Effector memory CD4-positive, alpha-beta T cell (primary cell): ENCODE measurements at places on chromosomes 1 and 21.
A peak's percentile ranks its signal among the peaks of the same experiment; 100 is the strongest.

GRCh38 chr1:44985747-44986359 is 542 bp downstream of the EIF2B3 start:
- DNase-seq, result no peak
- no peaks in the 10 kb centered on the region for H3K36me3 ChIP-seq
- no peaks in the 10 kb centered on the region for H3K27me3 ChIP-seq
- peak overlapping the region; percentile 49 for H3K27ac ChIP-seq
- H3K4me1 ChIP-seq, result peaks cover 12% of the 10 kb centered on the region

DNA sequence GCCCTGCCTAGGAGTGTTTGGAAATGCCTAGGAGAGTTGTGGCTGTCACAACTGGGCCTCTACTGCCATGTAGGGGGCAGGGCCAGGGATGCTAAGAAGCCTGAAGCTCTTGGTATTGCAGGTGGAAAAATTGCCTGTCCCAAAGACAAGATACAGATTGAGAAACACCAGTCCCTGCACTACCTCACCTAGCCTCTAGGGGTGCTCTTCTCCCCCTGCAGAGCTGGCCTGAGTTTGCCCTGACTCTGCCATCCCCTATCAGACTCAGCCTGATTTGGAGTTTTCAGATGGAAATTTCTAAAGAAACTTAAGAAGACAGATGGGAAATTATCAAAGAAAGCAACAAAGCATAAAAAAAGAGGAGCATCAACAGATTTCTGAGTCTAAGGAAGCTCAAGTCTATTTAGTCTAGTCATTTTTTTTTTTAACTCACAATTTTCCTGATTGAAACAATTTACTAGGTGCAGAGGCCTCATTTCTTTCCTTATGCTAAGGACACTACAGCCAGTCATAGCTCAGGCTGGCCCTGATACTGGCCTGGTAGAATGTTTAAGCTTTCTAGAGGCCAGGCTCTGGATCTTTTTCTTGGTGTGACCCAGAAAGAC is 61.4 kb upstream of the LRRN2 start:
- H3K4me1 ChIP-seq, result no peaks in the 10 kb centered on the region
- H3K27ac ChIP-seq, result no peak overlapping the region
- no peaks in the 10 kb centered on the region for H3K27me3 ChIP-seq
- H3K4me3 ChIP-seq, result no peak overlapping the region
- H3K36me3 ChIP-seq, result no peaks in the 10 kb centered on the region

GRCh38 chr1:57122031-57122430 is 156.2 kb upstream of the C8B start:
- no peak overlapping the region for H3K4me3 ChIP-seq
- H3K4me1 ChIP-seq, result no peaks in the 10 kb centered on the region
- no peaks in the 10 kb centered on the region for H3K27me3 ChIP-seq
- DNase-seq, result no peak
- no peaks in the 10 kb centered on the region for H3K36me3 ChIP-seq
- H3K27ac ChIP-seq, result no peak overlapping the region

DNA sequence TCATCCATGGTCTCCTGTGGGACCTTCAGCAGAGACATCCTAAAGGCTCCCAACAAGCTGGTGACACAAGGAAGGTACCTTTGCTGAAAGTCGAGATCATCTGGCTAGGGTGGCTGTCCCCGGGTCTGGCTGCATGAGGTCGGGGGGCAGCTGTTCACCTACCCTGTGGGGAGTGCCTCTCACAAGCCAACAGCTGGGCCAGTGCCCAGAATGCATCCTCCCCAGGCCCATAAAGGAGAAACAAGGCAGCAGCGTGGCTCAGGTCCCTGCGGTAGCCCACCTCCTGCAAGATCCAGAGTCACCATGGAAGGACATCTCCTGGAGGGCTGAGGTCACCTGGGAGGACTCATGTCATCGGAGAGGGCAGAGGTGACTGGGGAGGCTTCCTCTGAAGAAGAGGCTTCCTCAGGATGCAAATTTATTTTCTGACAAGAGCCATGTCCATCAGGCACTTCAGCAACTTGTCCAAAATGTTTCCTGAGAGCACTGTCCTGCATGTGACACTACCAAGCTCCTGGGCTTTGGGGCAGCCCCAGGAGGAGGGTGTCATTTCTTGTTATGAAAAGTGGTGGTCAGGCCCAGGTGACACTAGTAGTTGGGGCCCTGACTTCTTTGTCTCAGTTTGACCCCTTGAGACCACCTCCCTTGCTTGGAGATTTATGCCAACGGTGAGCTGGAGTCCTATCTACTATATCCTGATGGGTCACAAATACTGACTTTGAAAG is 6.7 kb upstream of the SMYD3 start:
- H3K27ac ChIP-seq, result no peak overlapping the region
- DNase-seq, result no peak
- H3K4me3 ChIP-seq, result no peak overlapping the region
- no peaks in the 10 kb centered on the region for H3K36me3 ChIP-seq
- no peaks in the 10 kb centered on the region for H3K27me3 ChIP-seq

DNA sequence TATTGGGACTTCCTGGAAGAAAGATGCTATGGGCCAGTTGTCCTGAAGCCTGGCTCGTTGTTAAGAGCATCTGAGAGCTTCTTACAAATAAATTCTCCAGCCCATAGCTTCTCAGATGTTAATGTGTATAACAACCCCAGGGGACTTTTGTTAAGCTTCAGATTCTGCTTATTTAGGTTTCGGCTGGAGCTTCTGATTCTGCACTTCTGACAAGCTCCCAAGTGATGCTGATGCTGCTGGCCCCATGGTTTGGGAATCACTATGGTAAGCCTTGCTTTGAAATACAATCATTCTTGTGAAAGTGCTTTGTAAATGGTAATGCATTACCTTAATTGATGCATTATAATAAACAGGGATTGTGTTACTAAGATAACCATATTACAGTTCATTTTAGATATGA is 281.8 kb upstream of the PLD5 start:
- H3K36me3 ChIP-seq, result no peaks in the 10 kb centered on the region
- H3K4me3 ChIP-seq, result no peak overlapping the region
- H3K4me1 ChIP-seq, result no peaks in the 10 kb centered on the region
- no peak for DNase-seq
- H3K27ac ChIP-seq, result no peak overlapping the region

DNA sequence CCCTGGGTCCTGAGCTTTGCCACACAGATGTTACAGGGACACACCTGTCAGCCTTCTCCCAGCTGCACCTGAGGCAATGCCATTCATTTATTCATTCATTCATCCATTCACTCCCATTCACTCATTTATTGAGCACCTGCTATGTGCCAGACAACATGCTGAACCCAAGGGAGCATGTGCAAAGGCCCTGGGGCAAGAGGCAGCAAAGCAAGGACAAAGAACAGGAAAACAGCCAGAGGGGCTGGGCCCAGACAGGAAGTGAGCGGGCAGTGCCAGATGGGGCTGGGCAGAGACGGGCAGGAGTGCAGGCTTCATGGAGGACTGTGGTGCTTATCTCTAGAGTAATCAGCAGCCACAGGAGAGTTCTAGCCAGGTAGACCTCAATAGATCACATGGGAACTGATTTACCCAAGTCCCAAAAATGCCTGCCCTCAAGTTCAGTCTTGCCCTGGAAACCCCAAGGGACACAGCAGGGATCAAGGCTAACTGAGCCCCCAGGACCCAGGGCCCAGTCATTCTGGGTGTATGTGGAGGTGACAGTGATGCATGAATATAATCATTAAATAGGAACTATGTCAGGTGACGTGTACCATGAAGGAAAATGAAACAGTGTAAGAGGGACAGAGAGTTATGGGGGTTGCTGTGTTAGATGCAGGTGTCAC is 530.3 kb downstream of the MATN1 start:
- no peaks in the 10 kb centered on the region for H3K36me3 ChIP-seq
- H3K27ac ChIP-seq, result no peak overlapping the region
- H3K4me3 ChIP-seq, result no peak overlapping the region
- H3K27me3 ChIP-seq, result peaks cover 2% of the 10 kb centered on the region
- no peak for DNase-seq

DNA sequence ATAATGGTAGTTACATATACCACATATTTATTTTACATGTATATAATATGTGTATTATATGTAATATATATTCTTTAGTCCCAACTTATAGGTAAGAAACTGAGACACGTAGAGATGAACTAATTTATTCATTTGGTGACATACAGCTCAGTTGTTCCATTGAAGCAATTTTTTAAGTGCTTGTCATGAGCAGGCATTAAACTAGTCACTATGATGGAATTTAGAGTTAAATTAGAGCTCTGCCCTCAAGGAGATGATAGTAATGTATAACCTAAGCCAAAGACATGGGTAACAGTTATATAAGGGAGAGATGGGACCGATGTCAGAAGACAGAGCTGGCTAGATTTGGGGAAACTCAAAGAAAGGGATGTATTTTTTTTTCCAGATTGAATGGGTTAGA is 83.0 kb downstream of the ST6GALNAC5 start:
- no peaks in the 10 kb centered on the region for H3K36me3 ChIP-seq
- H3K27me3 ChIP-seq, result no peaks in the 10 kb centered on the region
- H3K4me1 ChIP-seq, result no peaks in the 10 kb centered on the region
- no peak overlapping the region for H3K27ac ChIP-seq
- no peak overlapping the region for H3K4me3 ChIP-seq

GRCh38 chr1:108758796-108759195 is 12.3 kb downstream of the STXBP3 start:
- H3K27me3 ChIP-seq, result no peaks in the 10 kb centered on the region
- H3K4me1 ChIP-seq, result no peaks in the 10 kb centered on the region
- no peak overlapping the region for H3K4me3 ChIP-seq
- peaks cover 42% of the 10 kb centered on the region for H3K36me3 ChIP-seq

DNA sequence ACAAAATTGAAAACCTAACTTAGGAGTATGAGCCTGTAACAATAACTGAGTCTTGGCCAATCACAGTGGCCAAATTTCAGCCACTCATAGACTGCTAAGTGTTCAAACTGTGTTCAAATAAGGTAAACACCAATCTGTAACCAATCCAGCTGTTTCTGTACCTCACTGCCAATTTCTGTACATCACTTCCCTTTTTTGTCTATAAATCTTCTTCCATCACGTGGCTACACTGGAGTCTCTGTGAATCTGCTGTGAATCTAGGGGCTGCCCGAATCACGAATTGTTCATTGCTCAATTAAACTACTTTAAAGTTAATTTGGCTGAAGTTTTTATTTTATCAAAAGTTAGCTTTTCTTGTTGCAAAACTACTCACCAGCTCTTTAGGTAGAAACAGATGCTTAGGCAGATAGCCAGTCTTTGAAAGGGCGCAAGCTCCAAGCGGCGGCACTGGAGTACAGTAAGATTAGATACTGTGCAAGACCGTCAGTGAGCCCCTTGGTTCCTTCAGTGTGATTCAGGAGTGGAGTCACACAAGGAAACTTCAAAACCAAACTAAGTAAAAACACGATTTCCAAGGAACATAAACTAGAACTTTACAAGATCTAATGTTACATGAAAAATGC is 43.2 kb upstream of the ADGRL2 start:
- no peak overlapping the region for H3K27ac ChIP-seq
- H3K27me3 ChIP-seq, result no peaks in the 10 kb centered on the region
- no peaks in the 10 kb centered on the region for H3K4me1 ChIP-seq
- no peaks in the 10 kb centered on the region for H3K36me3 ChIP-seq
- H3K4me3 ChIP-seq, result no peak overlapping the region
- DNase-seq, result no peak

- no peaks in the 10 kb centered on the region for H3K36me3 ChIP-seq
- H3K27me3 ChIP-seq, result no peaks in the 10 kb centered on the region
- DNase-seq, result no peak
- H3K27ac ChIP-seq, result no peak overlapping the region
- H3K4me3 ChIP-seq, result no peak overlapping the region
These were observed 35.5 kb upstream of the ATP6V1G3 start for GRCh38 chr1:198575798-198576641.

GRCh38 chr1:98842241-98842640 is 162.4 kb downstream of the PLPPR5 start:
- no peaks in the 10 kb centered on the region for H3K36me3 ChIP-seq
- H3K27ac ChIP-seq, result no peak overlapping the region
- H3K4me1 ChIP-seq, result peaks cover 4% of the 10 kb centered on the region
- no peaks in the 10 kb centered on the region for H3K27me3 ChIP-seq
- no peak for DNase-seq
